ENCODE measurements at places on chromosomes 2 and 18. TPM values are rescaled to one million over a fixed set of nuclear protein-coding genes. Genes with fewer than 3 reads are reported as not detected.

- H3K4me1 ChIP-seq = no peaks in the 10 kb centered on the region
- DNase-seq = no peak
- no peaks in the 10 kb centered on the region for H3K36me3 ChIP-seq
- H3K4me3 ChIP-seq = no peak overlapping the region
- H3K27ac ChIP-seq = no peak overlapping the region
These were observed 125.4 kb downstream of the CLIP4 start for GRCh38 chr2:29240601-29241000.

- no peak for DNase-seq
- no peaks in the 10 kb centered on the region for H3K27me3 ChIP-seq
- no peak overlapping the region for H3K27ac ChIP-seq
- no peak overlapping the region for H3K4me3 ChIP-seq
These were observed 332.3 kb downstream of the CLIP4 start for GRCh38 chr2:29447513-29447912.

GRCh38 chr2:128867936-128868636 lies 549.4 kb upstream of the HS6ST1 start:
- H3K4me1 ChIP-seq = no peaks in the 10 kb centered on the region
- H3K27me3 ChIP-seq = peaks cover 14% of the 10 kb centered on the region
- no peak overlapping the region for H3K4me3 ChIP-seq
- H3K36me3 ChIP-seq = no peaks in the 10 kb centered on the region
- no peak for DNase-seq

DNA sequence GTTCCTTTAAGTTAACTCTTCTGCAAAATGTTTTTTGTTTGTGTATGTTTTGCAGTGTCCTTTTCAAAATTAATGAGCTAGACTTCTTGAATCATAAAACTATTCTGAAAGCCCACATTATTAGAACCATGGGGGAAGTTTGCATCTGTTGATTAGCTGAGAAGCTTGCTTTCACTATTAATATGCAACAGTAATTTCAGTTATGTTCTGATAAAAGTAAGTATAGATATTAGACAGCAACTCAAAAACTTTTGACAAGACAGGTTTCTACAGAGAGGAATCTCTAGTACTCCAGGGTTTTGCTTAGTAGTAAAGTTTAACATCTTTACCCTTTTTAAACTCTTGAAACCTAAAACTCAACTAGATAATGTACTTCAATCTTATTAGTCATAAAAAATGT lies 147.8 kb downstream of the UBE2E3 start:
- no peaks in the 10 kb centered on the region for H3K27me3 ChIP-seq
- no peaks in the 10 kb centered on the region for H3K36me3 ChIP-seq
- H3K4me1 ChIP-seq = no peaks in the 10 kb centered on the region
- no peak overlapping the region for H3K4me3 ChIP-seq
- DNase-seq = no peak

- H3K4me3 ChIP-seq = no peak overlapping the region
- peak; percentile 61 for DNase-seq
- H3K4me1 ChIP-seq = no peaks in the 10 kb centered on the region
- no peaks in the 10 kb centered on the region for H3K36me3 ChIP-seq
These were observed 80.8 kb downstream of the APOB start for GRCh38 chr2:20962939-20963557.

GRCh38 chr18:76518123-76518859 lies 23.2 kb upstream of the ZNF516 start:
- H3K4me1 ChIP-seq = no peaks in the 10 kb centered on the region
- peak; percentile 30 for DNase-seq
- H3K36me3 ChIP-seq = no peaks in the 10 kb centered on the region
- peak overlapping the region; percentile 16 for H3K4me3 ChIP-seq
- no peaks in the 10 kb centered on the region for H3K27me3 ChIP-seq

- no peaks in the 10 kb centered on the region for H3K4me1 ChIP-seq
- H3K36me3 ChIP-seq = no peaks in the 10 kb centered on the region
- no peak overlapping the region for H3K4me3 ChIP-seq
These were observed 186.0 kb upstream of the RMP24 start for GRCh38 chr18:35786365-35787042.

DNA sequence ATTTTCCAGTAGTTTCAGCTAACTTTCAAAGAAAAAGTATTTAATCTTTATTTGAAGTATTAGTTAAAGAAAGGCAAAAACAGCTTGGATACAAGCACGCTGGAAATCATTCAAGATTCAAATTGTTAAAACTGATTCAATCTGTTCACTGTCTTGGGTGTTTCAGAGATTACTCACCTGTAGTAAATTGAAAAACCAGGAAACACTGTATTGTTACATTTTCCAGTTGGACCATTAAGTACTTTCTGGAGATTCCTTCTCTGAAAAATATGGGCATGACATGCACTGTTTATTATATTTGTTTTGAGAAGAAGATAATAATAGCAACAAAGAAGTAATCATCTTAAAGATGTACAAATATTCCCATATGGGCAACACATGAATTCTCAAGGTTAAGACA lies 196.1 kb downstream of the UBE2E3 start:
- H3K27ac ChIP-seq = no peak overlapping the region
- no peak overlapping the region for H3K4me3 ChIP-seq
- no peaks in the 10 kb centered on the region for H3K36me3 ChIP-seq
- no peaks in the 10 kb centered on the region for H3K4me1 ChIP-seq
- no peaks in the 10 kb centered on the region for H3K27me3 ChIP-seq
- no peak for DNase-seq

- no peaks in the 10 kb centered on the region for H3K27me3 ChIP-seq
- H3K36me3 ChIP-seq = no peaks in the 10 kb centered on the region
- no peak overlapping the region for H3K27ac ChIP-seq
- no peak overlapping the region for H3K4me3 ChIP-seq
These were observed 42.2 kb downstream of the BIN1 start for GRCh38 chr2:127064642-127065250.

- no peaks in the 10 kb centered on the region for H3K36me3 ChIP-seq
- no peaks in the 10 kb centered on the region for H3K4me1 ChIP-seq
- no peak overlapping the region for H3K4me3 ChIP-seq
- DNase-seq = no peak
These were observed 102.6 kb downstream of the ANKRD44 start for GRCh38 chr2:197208024-197208423.

DNA sequence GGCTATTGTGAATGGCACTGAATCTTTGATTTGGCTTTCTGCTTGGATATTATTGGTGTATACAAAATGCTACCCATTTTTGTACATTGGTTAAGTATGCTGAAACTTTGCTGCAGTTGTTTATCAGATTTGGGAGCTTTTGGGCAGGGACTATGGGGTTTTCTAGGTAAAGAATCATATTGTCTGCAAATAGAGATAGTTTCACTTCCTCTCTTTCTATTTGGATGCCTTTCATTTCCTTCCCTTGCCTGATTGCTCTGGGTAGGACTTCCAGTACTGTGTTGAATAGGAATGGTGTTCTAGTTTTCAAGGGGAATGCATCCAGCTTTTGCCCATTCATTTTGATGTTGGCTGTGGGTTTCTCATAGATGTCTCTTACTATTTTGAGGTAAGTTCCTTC lies 489.1 kb upstream of the LRATD1 start:
- no peak overlapping the region for H3K4me3 ChIP-seq
- no peak overlapping the region for H3K27ac ChIP-seq
- H3K36me3 ChIP-seq = no peaks in the 10 kb centered on the region

DNA sequence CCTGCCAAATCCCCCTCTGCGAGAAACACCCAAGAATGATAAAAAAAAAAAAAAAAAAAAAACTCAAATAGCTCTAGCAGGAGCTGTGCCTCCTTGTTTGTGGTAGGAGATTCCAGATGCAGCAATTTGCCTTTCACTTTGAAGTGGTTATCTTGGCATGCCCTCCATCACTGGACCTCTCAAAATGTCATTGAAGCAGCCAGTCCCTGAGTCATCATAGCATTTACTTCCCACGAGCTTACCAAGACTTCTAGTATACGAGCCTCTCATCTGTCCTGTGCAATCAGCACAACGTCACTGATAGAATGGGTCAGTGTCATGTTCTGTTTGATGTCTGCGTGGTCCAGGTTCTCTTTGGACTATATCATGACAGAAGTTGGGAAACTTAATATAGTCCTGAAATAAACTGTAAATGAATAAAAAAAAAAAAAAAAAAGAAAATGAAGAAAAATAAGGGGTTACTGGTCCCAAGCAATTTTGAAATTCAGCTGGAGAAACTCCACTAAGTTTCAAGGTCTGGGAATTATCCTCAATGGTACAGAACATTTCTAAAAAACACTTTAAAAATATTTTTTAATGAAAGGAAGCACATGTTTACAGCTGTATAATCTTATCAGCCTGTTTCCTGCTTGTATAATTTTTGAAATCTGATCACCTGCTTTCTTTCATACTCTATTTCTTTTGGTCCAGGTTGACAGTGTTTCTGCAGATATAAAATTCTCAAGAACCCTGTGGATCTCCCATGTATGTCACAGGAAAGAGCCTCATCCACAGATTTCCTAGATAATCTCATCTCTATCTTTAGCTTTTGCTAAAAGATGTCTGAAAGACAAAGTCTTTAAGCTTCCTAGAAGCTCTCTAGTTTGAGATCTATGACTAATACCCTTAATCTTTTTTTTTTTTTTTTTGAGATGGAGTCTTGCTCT lies 74.1 kb upstream of the EHBP1 start:
- DNase-seq = no peak
- no peak overlapping the region for H3K4me3 ChIP-seq
- no peaks in the 10 kb centered on the region for H3K4me1 ChIP-seq
- no peaks in the 10 kb centered on the region for H3K27me3 ChIP-seq

DNA sequence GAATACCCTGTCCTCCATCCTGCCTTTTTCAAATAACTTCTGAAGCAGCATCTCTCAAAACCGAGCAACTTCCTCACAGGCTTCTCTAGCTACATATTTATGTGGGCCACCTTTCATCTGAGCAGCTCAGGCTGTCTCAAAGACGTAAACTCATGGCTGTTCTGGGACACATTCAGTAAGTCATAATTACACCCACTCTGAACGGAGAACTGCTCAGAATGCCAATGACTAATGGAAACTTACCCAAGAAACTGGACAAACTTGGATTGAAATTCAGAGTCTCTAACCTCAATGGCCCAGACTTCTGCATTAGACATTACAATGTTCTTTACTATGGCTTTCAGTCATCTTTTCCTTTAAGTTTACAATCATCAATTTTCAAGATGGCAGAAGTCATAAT lies 145.2 kb downstream of the RAD51AP2 start:
- no peaks in the 10 kb centered on the region for H3K36me3 ChIP-seq
- no peaks in the 10 kb centered on the region for H3K4me1 ChIP-seq
- no peak for DNase-seq
- no peak overlapping the region for H3K27ac ChIP-seq
- no peaks in the 10 kb centered on the region for H3K27me3 ChIP-seq

- H3K4me1 ChIP-seq = no peaks in the 10 kb centered on the region
- no peak for DNase-seq
- no peaks in the 10 kb centered on the region for H3K36me3 ChIP-seq
These were observed 160.4 kb downstream of the KLHL29 start for GRCh38 chr2:23545396-23545795.

DNA sequence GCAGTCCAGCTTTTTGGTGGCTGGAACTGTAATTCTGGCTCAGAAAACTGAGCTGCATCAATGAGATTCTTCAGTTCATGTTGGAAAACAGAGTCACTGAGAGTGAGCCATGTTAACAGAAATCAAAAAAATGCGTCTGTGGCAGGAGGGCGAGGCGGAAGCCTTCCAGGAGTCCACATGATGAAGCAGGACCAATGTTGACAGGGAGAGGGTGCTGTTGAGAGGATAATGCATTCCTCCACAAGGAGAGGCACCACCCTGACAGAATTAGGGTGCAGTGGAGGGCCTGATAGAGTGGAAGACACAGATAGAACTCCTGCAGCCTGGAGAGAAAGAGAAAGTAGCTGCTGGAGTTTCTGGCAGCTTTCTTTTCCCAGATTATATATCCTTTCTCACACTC lies 111.5 kb downstream of the MGAT5 start:
- H3K27me3 ChIP-seq = no peaks in the 10 kb centered on the region
- H3K4me3 ChIP-seq = no peak overlapping the region
- peaks cover 13% of the 10 kb centered on the region for H3K4me1 ChIP-seq
- H3K36me3 ChIP-seq = peaks cover 20% of the 10 kb centered on the region

DNA sequence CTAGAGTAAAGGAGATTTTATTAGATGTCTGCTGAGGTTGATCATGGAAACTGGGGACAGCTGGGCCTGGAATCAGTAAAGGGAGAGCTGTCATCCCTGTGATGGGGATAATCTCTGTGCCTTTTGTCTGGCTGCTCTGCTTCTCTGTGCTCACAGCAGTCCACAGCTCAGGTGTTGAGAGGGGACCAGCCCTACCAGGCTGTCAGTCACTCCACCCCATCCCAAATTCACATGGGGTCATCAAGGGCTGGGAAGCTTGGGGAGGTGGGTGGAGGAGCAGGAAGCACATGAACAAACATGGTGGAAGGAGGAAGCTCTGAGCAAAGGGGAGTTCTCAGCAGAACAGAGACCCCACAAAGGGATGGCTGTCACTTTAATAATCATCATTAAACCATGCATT lies 13.7 kb upstream of the LRRFIP1 start:
- H3K4me1 ChIP-seq = peaks cover 47% of the 10 kb centered on the region
- no peaks in the 10 kb centered on the region for H3K36me3 ChIP-seq
- H3K4me3 ChIP-seq = no peak overlapping the region
- H3K27me3 ChIP-seq = no peaks in the 10 kb centered on the region
- DNase-seq = no peak

GRCh38 chr2:205721057-205721449 lies 38.8 kb downstream of the NRP2 start:
- H3K27me3 ChIP-seq = no peaks in the 10 kb centered on the region
- no peak overlapping the region for H3K4me3 ChIP-seq
- H3K36me3 ChIP-seq = peaks cover 6% of the 10 kb centered on the region
- H3K27ac ChIP-seq = no peak overlapping the region
- H3K4me1 ChIP-seq = peaks cover 31% of the 10 kb centered on the region

- no peak for DNase-seq
- peaks cover 48% of the 10 kb centered on the region for H3K27me3 ChIP-seq
- H3K27ac ChIP-seq = no peak overlapping the region
- no peak overlapping the region for H3K4me3 ChIP-seq
- no peaks in the 10 kb centered on the region for H3K36me3 ChIP-seq
These were observed 27.1 kb upstream of the ZNF516 start for GRCh38 chr18:76522122-76522503.

GRCh38 chr18:77061281-77061945 lies 71.2 kb downstream of the MBP start:
- DNase-seq = no peak
- H3K4me1 ChIP-seq = peaks cover 50% of the 10 kb centered on the region
- no peaks in the 10 kb centered on the region for H3K27me3 ChIP-seq
- peak overlapping the region; percentile 39 for H3K27ac ChIP-seq
- H3K36me3 ChIP-seq = no peaks in the 10 kb centered on the region

DSC2 gene
- total RNA-seq = 26.7 TPM

FRZB gene
- total RNA-seq = 1.8 TPM

SERPINB11 gene
- not detected for total RNA-seq

ZNF512 gene
- total RNA-seq = 19.0 TPM

GYPC gene
- total RNA-seq = 104 TPM

RIT2 gene
- not detected for total RNA-seq

DSG1 gene
- 1.8 TPM for total RNA-seq

FBLN7 gene
- 0.42 TPM for total RNA-seq

CXCR1 gene
- total RNA-seq = 0.52 TPM

DOK6 gene
- 3.9 TPM for total RNA-seq
